Activated CD4-positive, alpha-beta T cell treated with anti-CD3 and anti-CD28 coated beads for 48 hours (primary cell): ENCODE measurements at places on chromosomes 3 and 15.

DNA sequence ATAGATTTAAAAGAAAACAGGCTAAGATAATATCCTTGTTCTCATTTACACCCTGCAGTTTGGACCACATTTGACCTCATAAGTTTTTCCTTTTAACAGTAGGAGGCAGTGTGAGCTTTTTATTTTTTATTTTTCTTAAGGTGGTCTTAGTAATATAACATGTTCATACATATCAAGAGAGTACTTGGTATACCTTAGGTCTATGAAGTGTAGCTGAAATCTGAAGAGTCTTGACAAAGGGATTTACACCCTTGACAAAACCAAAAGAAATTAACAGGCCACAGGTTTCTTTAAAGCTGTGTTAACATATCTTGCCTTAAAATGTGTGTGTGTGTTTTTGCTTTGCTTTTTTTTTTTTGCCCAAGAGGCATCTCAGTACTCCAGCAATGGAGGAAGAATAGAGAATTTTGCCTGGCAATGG is 3.2 kb downstream of the RAP2B start:
- DNase-seq = no peak

DNA sequence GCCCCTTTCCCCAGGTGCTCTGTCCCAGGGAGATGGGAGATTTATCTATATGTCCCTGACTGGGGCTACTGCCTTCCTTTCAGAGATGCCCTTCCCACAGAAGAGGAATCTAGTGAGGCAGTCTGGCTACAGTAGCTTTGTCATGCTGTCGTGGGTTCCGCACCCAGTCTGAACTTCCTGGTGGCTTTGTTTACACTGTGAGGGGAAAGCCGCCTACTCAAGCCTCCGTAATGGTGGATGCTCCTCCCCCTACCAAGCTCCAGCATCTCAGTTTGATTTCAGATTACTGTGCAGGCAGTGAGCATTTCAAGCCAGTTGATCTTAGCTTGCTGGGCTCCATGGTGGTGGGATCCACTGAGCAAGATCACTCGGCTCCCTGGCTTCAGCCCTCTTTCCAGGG is 35.4 kb upstream of the SLC7A14 start:
- no peak for DNase-seq

GRCh38 chr3:64242435-64242834 is 17.2 kb upstream of the PRICKLE2 start:
- DNase-seq = no peak

DNA sequence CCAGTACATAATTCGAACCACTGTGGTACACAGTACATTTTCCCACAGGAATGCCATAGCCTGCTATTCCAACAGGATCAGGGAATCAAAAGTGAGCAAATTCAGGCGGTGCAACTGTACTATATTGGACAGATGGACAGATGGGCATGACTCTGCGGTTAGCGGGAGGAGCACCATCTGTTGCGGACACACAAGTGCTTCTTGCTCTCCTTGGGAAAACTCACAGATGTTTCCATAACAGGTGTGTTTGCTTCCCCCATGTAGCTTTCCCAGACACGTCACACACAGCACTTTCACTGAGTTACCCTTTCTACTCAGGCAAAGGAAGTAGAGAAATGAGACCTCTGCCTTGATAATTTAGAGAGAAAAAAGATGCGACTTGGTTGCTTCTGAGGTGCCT is 325.1 kb upstream of the THBS1 start:
- DNase-seq = no peak

DNA sequence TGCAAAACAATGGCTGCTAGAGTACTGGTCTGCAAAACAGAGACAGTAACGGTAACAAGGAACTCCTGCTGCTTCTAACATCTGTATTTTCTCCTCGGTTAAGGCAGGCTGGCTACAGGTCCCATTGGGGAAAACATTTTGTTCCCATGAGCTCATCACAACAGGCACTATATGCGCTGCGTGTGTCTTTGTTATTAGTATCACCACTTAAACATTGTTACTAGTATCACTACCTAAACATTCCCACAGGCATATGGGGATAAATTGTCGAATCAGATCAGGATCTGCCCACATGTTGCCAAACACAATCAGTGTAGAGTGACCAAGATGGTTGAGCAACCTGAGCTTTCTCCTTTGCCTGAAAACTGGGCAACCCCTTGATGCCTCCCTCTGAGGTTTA is 77.2 kb downstream of the TOP2B start:
- DNase-seq = no peak

- peak; percentile 61 for DNase-seq
Observed at GRCh38 chr15:28989239-28989830, 103.6 kb downstream of the APBA2 start.

DNA sequence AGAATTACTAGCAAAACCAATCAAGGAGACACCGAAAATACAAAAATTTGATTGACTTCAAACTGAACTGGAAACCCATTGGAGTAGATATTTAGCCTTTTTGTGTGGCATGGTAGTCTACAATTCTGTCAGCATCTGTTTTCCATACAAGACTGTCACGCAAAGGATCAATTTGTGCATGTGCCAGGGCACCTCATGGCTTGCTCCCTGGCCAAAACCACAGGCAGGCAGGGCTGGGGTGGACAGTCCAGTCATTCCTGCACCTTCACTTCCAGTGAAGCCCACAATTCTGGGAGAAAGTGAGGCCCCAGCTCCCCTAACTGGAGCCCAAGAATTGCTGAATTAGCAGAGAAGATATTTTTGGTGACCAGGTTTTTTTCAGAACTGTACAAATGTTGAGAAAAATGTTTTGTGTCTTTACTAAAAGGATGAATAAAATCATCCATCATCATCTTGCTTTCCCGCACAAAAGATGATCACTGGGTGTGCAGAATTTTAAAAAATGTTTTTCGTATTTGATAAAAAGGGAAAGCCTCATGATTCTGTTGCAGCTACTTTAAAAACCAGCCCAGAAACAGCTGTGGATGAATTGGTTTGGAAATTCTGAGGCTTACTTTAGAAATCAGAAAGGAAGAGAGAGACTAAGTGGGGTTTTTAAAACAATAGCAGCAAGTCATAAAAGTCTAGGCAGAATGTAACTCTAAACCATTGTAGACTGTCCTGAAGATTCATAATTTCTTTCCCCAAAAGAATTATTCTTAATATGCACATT is 86.4 kb downstream of the PCCB start:
- DNase-seq = no peak

DNA sequence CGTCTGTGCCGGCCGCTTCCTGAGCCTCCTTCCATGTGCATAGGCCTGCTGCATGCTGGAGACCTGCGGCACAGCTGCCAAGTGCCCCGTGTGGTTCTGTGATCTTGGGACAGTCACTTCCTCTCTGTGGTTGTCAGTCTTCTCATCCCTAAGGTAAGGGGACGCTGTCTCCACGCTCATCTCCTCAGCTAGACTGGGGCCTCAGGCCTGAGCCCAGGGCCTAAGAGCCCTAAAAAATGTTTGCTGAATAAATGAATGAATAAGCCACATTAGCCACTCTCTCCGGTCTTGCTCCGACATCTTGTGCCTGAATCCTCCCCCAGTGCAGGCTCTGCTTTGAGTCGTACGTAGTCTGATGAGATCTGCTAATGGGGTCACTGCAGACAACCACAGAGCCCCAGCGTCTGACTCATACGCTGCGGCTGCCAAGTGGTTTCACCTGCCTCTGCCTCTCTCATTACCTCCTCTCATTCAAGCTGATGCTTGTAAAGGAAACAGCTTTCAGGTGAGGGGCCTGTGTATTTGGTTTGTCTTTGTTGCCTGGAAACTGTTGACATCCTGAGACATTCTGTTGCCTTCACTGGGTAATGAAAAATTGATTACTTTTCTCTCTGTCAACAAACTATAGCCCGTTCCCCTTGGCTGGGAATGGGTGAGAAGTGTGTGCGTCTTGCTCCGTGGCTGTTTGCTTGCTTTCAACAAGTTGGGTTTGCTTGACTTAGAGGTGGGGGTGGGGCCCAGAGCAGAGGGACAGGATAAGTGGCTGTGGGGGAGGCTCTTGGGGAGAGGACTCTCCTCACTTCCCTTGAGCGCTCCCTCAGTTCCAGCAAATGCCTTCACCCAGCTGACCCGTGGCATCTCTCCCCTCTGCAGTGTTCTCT is 15.9 kb downstream of the RPLP1 start:
- DNase-seq = peak; percentile 84

DNA sequence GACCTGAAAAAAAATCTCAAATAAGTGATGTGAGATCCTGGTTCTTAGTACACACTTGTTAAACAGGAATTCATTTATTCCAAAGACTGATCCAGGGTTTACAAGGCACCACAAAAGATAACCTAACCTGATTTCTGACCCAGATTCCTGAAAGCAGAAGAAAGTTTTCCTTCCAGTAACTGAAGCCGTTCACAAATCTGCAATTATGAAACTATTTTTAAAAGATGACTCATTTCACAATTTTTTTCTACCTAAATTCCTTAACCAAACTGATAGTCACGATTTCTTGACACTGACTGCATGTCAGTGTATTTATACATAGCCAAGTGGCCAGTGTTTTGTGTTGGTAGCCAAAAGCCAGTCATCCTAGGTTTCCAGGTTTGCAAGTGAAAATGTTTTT is 17.1 kb downstream of the SLC9A9 start:
- DNase-seq = no peak

GRCh38 chr3:66376568-66376967 is 124.3 kb downstream of the LRIG1 start:
- no peak for DNase-seq

GRCh38 chr3:157999246-157999645 is 107.0 kb downstream of the SHOX2 start:
- DNase-seq = no peak

- DNase-seq = no peak
Observed at GRCh38 chr3:15221574-15222217, 15.7 kb downstream of the CAPN7 start.

- peak; percentile 44 for DNase-seq
Observed at GRCh38 chr3:114411811-114412803, 118.3 kb downstream of the TIGIT start.

GRCh38 chr3:12768579-12769527 is 9.8 kb upstream of the TMEM40 start:
- no peak for DNase-seq

DNA sequence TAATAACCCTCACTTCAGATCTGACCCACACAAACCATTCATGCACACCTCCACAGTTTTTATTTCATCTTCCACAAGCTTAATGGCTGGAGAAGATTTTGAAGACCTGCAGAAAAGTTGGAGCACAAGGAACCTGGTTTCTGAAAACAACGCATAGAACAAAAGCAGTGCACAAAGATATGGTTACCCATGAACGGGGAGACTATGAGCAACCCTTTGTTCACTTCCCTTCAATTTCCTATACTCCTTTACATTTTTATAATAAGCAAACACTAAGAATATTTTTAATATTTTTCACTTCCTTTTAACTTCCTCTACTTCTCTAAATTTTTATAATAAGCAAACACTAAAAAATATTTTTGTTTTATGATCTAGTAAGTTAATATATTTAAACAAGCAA is 103.5 kb upstream of the UBE2E2 start:
- DNase-seq = no peak

DNA sequence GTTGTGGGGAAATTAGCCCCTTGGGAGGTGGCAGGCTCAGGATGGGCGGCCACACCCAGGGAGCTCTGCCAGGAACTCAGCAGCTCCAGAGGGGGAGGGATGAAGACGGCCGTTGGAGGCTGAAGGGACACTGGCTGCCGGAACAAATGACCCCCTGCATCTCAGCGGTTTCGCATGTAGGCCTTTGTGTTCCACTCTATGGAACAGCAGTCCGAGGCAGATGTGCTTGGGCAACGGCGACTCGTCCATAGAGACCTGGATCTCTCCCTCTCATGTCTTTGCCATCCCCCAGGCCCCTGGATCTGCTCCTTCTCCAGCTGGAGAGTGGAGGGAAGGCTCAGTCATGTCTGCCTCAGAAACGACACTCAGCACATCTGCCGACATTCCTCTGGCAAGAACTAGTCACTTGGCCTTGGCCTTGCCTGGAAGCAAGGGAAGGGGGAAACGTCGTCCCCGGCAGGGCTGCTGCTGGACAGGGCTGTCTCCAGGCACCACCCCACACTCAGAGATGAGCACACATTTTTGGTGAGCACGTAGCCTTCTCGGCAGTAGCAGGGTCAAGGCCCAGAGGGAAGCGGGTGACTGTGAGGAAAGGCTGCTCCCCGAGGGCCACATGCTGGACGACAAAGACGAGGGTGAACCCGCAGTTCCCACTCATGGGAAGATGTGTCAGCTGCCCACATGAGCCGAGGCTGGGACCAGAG is 83.8 kb downstream of the ASB7 start:
- no peak for DNase-seq

- DNase-seq = no peak
Observed at GRCh38 chr15:78315686-78316282, 16.4 kb upstream of the SKIC8 start.

DNA sequence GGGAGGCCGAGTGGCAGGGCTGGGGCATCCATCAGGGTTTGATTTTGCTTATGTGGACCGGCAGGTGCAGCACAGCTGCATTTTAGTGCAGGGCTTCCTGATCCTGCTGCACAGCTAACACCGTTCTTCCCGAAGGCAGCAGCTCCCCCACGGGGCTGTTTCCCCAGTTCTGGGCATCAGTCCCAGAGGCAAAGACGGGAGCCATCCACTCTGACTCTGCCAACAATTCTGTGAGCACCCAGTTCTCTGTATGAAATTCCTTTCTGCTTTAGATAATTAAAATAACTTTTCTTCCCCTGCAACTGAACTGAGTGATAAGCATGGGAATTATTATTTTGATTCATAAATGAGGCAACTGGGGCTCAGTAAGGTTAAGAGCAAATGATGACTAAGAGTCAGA is 262.9 kb upstream of the ATP10A start:
- no peak for DNase-seq

DNA sequence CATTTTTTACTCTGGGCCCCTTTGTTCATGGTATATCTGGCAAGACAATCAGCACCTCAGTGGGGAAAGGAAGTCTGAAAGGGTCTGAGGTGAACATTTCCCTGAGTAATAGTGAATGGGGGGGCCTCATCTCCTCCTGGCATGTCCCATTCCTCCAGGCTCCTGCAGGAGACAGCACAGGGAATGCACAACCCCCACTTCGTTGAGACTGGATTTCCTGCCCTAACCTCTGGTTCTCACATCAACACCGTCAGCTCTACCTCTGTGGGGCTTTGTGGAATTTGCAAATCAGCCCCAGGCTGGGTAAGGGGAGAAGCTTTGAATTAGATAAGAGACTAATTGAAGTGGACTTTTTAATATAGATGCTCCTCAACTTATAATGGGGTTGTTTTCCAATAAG is 168.3 kb upstream of the TRIM42 start:
- DNase-seq = no peak

GRCh38 chr3:142019794-142020320 is 129.5 kb downstream of the TFDP2 start:
- no peak for DNase-seq

DNA sequence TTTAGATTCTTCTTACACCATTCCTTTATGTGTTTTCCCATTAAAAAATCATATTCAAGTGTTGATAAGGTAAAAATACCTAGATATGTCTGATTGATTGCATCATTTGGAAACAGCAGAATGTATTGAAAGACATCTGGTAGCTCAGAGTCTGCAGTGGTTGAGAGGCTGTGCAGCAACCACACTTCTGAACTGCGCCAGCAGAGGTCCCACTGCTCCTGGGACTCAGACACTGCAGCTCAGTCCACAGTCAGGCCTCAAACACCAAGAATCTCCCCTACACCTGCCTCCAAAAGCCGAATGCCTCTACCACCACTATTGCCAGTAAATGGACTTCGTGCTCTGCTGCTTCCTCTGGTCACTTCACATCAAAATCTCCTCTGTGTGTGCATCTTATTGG is 176.9 kb upstream of the LMCD1 start:
- DNase-seq = peak; percentile 61
